Activated CD4-positive, alpha-beta T cell treated with anti-CD3 and anti-CD28 coated beads for 36 hours (primary cell): ENCODE measurements at places on chromosomes 6 and 20.

DNA sequence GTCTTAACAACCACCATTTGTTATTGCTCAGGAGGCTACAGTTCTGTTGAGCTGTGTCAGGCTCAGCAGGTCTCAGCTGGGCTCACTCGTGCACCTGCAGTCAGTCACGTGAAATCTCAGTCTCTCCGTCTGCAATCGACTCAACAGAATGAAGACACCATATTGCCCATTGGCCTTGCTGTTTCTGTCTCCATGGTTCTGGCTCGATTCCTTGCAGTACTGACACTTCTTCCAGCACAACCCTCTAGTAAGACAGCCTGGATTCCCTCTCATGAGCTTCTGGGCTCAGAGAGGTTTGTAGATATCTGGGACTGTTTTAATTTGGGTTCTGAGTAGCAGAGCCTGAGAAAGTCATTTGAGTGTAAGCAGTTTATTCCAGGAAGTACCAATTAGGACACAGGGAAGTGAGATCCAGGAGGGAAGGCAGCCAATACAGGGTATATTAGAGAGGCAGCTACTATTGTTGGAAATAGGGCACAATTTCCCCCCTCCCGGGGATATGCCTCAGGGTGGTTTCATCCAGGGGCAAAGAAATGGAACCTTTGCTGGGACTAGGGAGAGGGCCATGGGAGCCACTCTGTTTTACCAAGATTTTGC lies 87.4 kb upstream of the RALGAPA2 start:
- no peak for DNase-seq

DNA sequence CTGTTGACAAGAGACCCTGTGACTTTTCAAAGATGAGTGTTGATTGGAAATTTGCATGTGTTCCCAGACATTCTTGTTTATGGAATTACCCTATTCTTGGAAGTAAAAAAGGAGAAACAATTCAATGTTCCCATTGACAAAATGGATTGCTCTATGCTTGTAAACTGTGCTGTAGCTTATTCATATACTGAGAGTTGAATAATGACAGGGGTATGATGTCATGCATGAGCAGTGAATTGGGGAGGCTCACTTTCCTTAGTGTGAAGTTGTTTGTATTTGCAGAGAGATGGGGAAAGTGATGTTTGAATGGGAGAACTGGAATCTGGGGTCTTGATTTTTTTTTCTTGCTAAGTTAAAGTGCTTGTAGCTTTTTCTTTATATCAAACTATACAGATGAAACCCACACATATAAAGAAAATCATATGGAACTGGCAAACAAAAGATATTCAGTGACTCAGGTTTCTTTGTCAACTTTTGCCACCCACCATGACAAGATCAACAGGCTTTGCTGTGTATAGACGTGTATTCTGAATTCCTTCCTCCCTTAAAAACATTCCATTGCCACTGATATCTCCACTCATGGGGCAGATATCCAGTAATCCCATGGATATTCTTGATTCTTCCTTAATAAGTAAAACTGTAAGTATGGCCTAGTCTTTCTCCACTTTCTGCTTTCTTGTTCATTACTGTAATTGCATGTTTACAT lies 97.8 kb upstream of the JAG1 start:
- no peak for DNase-seq

GRCh38 chr6:37032239-37032638 lies 26.8 kb downstream of the FGD2 start:
- DNase-seq, result no peak

GRCh38 chr6:380234-381218 lies 11.0 kb upstream of the IRF4 start:
- no peak for DNase-seq

GRCh38 chr20:38143646-38144554 lies 21.2 kb downstream of the TGM2 start:
- no peak for DNase-seq

GRCh38 chr6:109406196-109406595 lies 23.9 kb upstream of the CD164 start:
- DNase-seq, result no peak

DNA sequence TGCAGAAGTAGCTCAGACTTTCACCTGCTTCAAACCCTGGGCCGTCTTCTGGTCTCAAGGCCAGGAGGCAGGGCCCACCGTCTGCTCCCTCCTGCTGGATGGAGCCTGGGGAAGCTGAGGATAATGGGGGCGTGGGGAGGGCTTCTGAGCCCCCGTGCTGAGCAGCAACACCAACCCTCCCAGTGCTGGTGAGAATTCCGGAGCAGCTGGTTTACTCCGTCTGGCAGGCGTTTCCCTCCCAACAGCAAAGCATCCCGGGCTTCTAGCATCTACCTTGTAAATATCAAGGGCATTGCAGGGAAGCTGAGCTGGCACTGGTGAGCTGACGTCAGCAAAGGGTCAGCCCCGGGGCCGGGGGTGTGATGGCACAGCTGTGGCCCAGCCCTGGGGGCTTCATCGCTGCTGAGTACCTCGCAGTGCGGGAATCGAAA lies 16.8 kb upstream of the CHRNA4 start:
- no peak for DNase-seq

GRCh38 chr20:3541887-3542721 lies 71.3 kb downstream of the ATRN start:
- no peak for DNase-seq

GRCh38 chr6:13377054-13377758 lies 48.9 kb upstream of the TBC1D7 start:
- no peak for DNase-seq

DNA sequence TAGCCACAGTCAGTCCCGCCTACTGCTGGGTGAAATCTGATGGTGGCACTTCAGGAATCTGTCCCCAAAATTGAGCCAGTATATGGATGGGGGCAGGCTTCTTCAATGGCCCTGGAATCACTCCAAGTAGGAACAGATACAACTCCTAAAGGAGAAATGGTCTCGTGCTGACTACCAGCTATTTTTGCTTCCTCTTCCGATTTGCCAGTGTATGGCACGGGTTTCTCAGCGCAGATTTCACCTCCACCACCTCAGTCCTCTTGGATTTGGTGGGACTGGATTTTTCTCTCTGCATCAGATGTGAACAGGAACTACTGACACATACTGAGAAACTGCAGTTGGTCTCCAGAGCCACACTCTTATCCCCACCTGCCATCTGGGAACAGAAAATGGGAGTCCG lies 27.2 kb downstream of the PNPLA1 start:
- DNase-seq, result no peak

DNA sequence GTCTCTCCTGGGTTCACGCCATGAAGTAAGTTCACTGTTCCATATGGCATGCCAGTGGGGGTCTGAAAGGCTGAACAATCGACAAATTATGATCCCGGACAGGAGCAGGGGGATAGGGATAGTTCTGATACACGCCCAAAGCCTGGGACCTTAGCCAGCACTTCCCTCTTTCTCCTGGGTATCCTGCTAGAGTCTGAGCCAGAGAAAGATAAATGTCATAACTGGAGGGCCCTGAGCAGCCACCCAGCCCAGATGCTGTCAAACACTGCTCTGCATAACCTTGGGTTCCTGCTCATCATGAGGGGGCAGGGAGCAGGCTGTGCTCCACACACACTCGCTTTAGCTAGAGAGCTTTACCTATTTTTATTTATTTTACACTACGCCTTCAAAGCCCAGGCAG lies 12.3 kb downstream of the EDEM2 start:
- no peak for DNase-seq

GRCh38 chr6:64694356-64694755 lies 1012.7 kb downstream of the EYS start:
- DNase-seq, result no peak

DNA sequence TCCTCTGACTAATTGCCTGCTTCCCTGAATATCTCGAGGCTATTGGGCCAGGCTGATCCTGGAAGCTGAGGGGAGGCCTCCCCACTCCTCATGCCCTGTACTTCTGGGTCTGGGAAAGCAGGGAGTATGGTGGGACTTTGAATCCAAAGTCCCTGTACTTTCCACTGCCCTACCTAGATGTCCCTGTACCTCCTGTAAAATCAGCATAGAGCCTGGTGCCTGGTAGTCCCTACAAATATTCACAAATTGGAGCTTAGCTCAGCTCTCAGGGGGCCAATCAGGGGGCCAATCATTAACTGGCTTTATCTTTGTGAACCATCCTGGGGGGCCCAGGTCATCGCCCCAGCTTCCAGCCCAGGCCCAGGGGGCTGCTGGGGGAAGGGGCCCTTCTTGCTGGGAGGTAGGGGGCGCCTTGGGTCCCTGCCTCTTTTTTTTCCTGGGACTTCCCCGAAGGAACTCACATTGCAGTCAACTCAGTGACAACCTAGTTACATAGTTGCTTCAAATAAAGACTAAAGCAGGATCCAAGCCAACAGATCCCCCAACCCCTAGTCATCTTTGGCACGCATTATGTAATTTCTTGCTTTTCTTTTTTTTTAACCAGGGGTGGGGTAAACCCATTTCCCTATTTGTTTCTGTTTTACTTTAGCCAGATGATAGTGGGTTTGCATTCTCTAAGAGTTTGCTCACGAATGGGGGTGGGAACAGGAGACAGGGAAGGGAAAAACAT lies 6.9 kb upstream of the VEGFA start:
- no peak for DNase-seq

GRCh38 chr20:50776122-50776817 lies 18.6 kb upstream of the BCAS4 start:
- no peak for DNase-seq

GRCh38 chr20:25461786-25462545 lies 54.5 kb downstream of the GINS1 start:
- DNase-seq, result no peak

DNA sequence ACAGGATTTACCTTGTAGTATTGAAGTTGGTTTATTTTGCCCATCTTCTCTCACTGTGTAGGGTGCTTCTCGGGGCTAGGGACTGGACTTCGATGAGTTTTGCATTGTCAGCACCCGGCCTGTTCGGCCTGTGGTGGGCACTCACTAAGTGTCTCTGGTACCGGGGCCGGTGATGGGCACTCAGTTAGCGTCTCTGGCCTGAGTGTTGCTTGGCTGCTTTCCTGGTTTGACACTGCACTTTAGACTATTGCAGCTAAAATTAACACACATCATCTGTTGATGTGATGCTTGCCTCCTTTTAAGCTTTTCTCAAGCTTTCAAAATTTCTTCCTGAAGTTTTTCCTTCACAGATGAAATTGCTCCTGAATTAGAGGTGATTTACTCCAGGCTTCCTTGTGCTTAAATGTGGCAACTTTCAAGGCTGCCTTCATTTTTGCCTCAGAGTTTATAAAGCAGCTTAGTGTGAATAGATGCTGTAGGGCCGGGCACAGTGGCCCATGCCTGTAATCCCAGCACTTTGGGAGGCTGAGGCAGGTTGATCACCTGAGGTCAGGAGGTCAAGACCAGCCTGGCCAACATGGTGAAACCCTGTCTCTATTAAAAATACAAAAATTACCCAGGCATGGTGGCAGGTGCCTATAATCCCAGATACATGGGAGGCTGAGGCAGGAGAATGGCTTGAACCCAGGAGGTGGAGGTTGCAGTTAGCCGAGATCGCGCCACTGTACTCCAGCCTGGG lies 41.7 kb upstream of the TULP4 start:
- DNase-seq, result peak; percentile 45

- no peak for DNase-seq
Measured at GRCh38 chr6:133855276-133855990, 33.5 kb upstream of the TCF21 start.

DNA sequence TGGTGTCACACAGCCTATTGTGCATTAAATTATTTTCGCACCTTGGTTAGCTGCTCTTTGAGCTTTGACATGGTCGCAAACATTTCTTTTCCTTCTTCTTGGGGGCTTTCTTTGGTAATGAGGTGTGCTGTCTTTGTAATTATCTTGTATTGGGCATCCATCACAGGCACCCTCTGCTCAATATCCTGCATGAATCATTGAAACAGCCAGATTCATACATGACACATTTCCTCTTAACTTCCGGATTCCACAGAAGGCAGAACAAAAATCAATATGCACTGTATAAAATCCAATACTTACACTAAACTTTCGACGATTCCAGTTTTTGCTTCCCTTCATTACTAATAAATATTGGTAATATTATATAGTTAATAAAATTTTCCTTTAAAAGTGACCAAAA lies 175.6 kb downstream of the SYNE1 start:
- DNase-seq, result no peak

GRCh38 chr6:141467041-141467440 lies 665.7 kb upstream of the GJE1 start:
- no peak for DNase-seq

GRCh38 chr6:10000551-10000950 lies 414.3 kb downstream of the TFAP2A start:
- DNase-seq, result no peak

DNA sequence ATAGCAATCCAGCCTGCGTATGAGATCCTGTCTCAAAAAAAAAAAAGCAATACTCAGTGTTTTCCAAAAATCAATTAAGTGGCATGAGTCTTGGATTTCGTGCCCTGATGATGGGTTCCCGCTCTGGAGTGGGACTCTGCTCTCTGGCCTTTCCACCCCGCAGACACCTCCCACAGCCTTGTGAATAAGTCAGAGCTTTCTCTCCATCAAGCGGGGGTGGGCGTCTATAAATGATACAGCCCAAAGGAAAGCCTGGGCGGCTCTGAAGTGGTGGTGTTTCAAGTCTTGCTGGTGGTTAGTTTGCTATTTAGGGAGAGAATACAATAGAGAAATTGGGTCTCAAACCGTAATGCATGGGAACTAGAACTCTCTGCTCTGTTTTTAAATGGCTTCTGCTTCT lies 52.5 kb upstream of the TAGAP start:
- peak; percentile 81 for DNase-seq

DNA sequence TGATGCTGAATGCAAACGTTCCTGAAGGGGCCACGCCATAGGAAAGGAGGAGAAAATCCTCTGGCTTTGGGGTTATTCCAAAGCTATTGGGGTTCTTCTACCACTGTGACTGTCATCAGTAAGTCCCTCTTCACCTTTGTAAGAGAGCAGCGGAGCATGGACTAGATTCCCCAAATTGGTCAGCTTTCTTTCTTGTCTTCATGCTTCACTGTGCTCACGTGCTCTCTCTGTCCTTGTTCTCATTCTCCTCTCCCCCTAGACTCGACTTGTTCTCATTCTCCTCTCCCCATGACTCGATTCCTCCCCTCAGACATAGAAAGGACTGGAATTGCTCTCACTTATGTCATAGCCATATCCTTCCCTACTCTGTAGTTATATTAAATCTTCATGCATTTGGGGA lies 54.8 kb upstream of the ADGRG6 start:
- DNase-seq, result no peak

GRCh38 chr20:47209982-47210381 lies 146.5 kb downstream of the ZMYND8 start:
- no peak for DNase-seq

DNA sequence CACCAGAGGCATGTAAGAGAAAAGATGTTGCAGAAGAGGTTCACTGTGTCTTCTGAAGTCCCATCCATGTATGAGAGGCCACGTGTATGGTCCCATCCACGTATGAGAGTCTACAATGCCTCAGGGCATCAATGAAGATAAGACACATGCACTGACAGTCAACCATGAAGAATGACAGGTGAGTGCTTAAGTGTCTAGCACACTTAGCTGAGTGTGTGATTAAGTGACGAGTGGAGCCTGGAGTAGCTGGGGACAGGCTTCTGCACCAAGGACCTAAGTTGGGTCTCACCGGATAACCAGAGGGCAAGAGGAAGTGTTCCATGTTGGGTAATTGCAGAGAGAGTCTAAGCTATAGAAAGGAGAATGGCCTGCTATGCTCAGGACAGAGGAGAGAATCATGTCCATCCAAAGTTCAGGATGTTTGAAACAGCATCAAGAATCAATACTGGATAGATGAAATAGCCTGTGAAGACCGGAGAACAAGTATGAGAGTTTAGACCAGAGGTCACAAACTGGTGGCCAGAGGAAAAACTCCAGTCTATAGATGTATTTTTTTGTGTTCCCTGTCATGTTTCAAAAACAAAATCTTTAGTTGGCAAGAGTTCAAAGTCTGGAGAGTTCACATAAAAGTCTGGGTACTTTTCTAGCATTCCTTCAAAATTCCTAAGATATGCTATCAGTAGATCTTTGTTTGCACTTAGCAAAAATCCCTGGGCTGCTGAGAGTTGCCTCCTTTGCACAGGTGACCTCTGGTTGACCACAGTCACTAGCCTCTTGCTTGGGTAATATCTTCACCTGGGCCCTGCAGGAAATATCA lies 165.8 kb downstream of the KIF16B start:
- no peak for DNase-seq
